ENCODE measurements at places on chromosomes 1 and 21. TPM values are rescaled to one million over a fixed set of nuclear protein-coding genes. Genes with fewer than 3 reads are reported as not detected.

Gene SPRR2B
- not detected for total RNA-seq

GRCh38 chr1:214295934-214296333 lies 15.0 kb downstream of the SMYD2 start:
- H3K4me3 ChIP-seq = no peak overlapping the region
- no peaks in the 10 kb centered on the region for H3K4me1 ChIP-seq
- no peak overlapping the region for H3K27ac ChIP-seq
- no peaks in the 10 kb centered on the region for H3K36me3 ChIP-seq
- no peaks in the 10 kb centered on the region for H3K27me3 ChIP-seq

Gene CD164L2
- total RNA-seq = 4.7 TPM

Gene INAVA
- 19.9 TPM for total RNA-seq

DNA sequence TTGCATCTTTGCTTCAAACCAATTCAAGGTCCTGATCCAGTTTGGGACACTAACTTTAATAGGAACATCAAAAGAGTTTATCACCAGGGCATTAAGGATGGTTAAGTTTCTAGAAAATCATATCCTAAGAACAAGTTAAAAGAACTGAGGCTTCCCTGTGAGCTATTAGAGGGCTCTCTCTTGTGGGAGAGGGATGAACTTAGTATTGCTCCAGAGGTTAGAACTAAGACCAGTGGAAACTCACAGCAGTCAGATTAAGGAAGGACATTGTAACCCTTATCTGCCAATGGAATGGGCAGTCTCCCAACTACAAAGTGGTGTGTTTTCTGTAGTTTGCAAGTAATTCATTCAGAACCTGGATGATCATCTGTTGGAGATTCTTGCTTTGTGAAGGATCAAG lies 36.8 kb downstream of the UBE2U start:
- DNase-seq = no peak
- no peak overlapping the region for H3K4me3 ChIP-seq
- peaks cover 6% of the 10 kb centered on the region for H3K4me1 ChIP-seq
- no peaks in the 10 kb centered on the region for H3K36me3 ChIP-seq

Gene COL9A2
- 4.3 TPM for total RNA-seq

GRCh38 chr1:34083974-34084373 lies 81.1 kb downstream of the CSMD2 start:
- no peak overlapping the region for H3K4me3 ChIP-seq
- no peak overlapping the region for H3K27ac ChIP-seq
- no peaks in the 10 kb centered on the region for H3K36me3 ChIP-seq
- H3K4me1 ChIP-seq = no peaks in the 10 kb centered on the region
- H3K27me3 ChIP-seq = no peaks in the 10 kb centered on the region

DNA sequence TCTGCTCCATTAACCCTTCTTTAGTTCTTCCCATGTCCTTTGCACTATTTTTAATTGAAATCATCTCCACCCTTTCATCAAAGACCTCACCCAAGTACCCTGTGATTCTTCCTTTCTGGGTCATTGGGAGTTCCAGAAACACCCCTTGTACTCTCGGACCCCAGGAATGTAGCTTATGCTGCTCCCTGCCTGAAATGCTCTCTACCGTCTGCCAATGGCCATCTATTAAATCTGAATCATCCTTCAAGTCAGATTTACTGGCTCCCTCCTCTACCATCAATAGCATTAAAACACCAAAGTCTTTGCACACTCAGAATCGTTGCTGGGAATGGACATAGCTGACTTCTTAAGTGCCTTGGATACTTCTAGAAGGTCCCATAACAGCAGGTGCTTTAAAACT lies 73.2 kb upstream of the GADD45A start:
- H3K27me3 ChIP-seq = no peaks in the 10 kb centered on the region
- no peak overlapping the region for H3K4me3 ChIP-seq
- H3K4me1 ChIP-seq = no peaks in the 10 kb centered on the region
- H3K27ac ChIP-seq = no peak overlapping the region
- DNase-seq = no peak

DNA sequence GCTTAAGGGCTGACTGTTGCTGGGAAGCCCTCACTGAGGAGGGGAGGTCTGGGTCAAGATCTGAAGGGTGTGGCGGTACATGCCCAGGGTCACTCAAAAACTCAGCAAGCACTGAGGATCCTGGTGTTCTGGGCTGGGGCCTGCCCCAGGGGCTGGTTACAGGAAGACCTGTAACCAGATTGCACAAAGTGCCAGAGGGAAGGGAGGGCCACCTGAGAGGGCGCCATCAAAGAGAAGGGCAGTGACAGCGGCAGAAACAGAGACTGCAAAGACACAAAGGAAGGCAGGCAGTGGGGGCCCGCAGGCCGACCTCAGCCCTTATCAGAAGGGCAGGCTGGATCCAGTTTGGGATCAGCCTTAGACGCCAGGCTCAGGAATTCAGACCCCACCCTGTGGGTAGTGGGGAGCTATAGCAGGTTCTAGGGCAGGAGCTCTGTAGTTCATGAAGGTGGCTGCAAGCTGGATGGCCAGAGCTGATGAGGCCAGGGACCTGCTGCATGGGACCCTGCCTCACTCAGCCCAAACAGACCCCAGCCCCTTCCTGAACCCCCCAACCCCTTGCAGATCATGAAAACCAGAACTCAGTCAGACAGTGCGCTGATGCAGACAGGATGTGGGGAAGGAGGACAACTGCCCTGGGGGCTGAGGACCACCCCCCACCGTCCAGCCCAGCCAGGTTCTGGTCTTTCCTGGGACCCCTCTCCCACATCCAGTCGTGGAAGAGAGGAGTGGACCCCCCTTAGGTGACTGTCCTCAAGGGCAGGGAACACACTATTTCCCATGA lies 3.9 kb downstream of the SH2D5 start:
- no peak overlapping the region for H3K27ac ChIP-seq
- H3K4me1 ChIP-seq = peaks cover 23% of the 10 kb centered on the region
- no peak overlapping the region for H3K4me3 ChIP-seq
- DNase-seq = no peak
- no peaks in the 10 kb centered on the region for H3K27me3 ChIP-seq
- H3K36me3 ChIP-seq = no peaks in the 10 kb centered on the region

GRCh38 chr1:183306317-183307042 lies 111.7 kb downstream of the NMNAT2 start:
- no peak overlapping the region for H3K4me3 ChIP-seq
- H3K27ac ChIP-seq = no peak overlapping the region
- no peaks in the 10 kb centered on the region for H3K27me3 ChIP-seq
- H3K4me1 ChIP-seq = no peaks in the 10 kb centered on the region
- H3K36me3 ChIP-seq = no peaks in the 10 kb centered on the region

- peaks cover 17% of the 10 kb centered on the region for H3K36me3 ChIP-seq
- peak overlapping the region; percentile 92 for H3K27ac ChIP-seq
- no peak overlapping the region for H3K4me3 ChIP-seq
- DNase-seq = peak; percentile 87
- H3K4me1 ChIP-seq = peaks cover 90% of the 10 kb centered on the region
Observed at GRCh38 chr1:16143566-16144324, 12.1 kb downstream of the EPHA2 start.

DNA sequence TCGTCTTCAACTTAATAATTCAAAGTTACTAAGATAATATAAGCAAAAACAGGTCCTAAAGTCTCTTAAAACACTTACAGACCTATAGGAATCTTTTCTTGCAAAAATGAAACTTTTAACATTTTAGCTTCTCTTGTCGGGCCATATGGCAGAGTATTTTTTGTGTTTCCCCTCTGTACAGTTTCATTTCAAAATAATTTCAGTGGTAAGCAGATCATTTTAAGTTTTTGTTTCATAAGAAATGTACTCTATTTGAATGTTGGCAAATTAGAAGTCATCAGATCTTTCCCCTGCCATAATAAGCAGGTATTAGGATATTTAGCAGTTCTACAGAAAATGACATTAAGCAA lies 37.9 kb downstream of the RGL1 start:
- peak overlapping the region; percentile 7 for H3K4me3 ChIP-seq
- H3K27ac ChIP-seq = peak overlapping the region; percentile 57
- peaks cover 45% of the 10 kb centered on the region for H3K4me1 ChIP-seq
- no peaks in the 10 kb centered on the region for H3K27me3 ChIP-seq
- H3K36me3 ChIP-seq = no peaks in the 10 kb centered on the region
- DNase-seq = no peak

Gene INPP5B
- total RNA-seq = 35.1 TPM
